ENCODE measurements at places on chromosomes 5 and 9. TPM values are rescaled to one million over a fixed set of nuclear protein-coding genes. Genes with fewer than 3 reads are reported as not detected.

The HAPLN1 gene
- total RNA-seq, result 28.4 TPM

The CXCL14 gene
- total RNA-seq, result 17.0 TPM

DNA sequence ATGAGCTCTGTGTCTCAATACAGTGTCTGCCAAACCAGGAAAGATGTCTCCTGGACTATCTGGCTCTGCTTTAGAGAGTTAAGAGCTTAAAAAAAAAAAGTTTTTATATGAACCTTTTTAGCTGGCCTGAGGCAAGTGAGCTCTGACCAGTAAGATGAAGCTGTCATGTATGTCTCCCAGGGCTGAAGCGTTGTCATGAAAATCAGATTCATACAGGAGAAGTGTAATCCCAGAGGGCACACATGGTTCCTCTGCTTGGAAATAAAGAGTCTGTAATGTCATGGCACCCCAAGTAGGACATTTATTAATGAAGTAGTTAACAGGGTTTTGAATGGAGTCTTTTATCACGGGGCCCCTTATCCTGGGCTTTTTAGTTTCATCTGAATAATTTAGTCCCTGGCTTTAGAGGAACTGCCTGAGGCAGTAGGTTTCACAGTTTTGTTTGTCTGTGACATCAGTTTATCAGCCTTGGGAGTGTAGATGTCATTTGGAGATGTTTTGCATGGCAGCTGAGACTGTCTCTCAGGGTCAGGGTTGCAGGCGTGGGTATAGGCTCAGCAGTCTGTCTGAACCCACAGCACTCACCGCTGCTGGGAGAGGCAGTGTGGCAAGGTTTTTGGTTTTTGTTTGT is 223.3 kb downstream of the DIRAS2 start:
- no peaks in the 10 kb centered on the region for H3K4me1 ChIP-seq
- H3K36me3 ChIP-seq, result no peaks in the 10 kb centered on the region
- no peaks in the 10 kb centered on the region for H3K27me3 ChIP-seq
- H3K27ac ChIP-seq, result no peak overlapping the region
- DNase-seq, result peak; percentile 42

GRCh38 chr5:178377583-178378270 is 145.1 kb upstream of the PHYKPL start:
- no peaks in the 10 kb centered on the region for H3K27me3 ChIP-seq
- no peaks in the 10 kb centered on the region for H3K36me3 ChIP-seq
- no peak for DNase-seq
- no peak overlapping the region for H3K4me3 ChIP-seq

GRCh38 chr9:109401990-109402318 is 81.1 kb upstream of the EPB41L4B start:
- H3K27ac ChIP-seq, result no peak overlapping the region
- no peak overlapping the region for H3K4me3 ChIP-seq
- peaks cover 9% of the 10 kb centered on the region for H3K36me3 ChIP-seq
- H3K27me3 ChIP-seq, result no peaks in the 10 kb centered on the region
- DNase-seq, result no peak

DNA sequence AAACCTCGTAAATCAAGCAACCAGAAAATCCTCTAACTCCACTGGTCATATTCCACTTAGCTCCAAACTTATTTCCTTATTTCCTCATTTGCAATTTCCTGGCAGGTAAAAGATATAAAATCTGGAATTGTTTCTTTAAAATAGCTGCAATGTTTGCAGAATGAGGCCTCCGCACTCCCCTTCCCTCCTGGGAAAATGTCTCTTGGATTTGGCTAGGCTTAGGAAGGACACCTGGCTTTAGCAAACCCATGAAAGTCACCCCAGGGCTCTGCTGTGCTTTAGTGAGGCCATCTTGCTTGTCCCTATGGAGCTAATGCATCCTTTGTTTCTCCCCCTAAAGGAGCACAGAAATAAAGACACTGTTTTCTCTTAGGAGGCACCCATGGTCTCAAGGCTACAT is 10.5 kb downstream of the ARSB start:
- H3K36me3 ChIP-seq, result peaks cover 2% of the 10 kb centered on the region
- no peak for DNase-seq
- no peaks in the 10 kb centered on the region for H3K27me3 ChIP-seq
- H3K27ac ChIP-seq, result no peak overlapping the region

- peak; percentile 37 for DNase-seq
- peaks cover 8% of the 10 kb centered on the region for H3K4me1 ChIP-seq
- H3K27ac ChIP-seq, result no peak within 1 kb of the TSS
- no peak within 1 kb of the TSS for H3K4me3 ChIP-seq
- H3K27me3 ChIP-seq, result peaks cover 27% of the 10 kb centered on the region
Observed at GRCh38 chr5:132746954-132747615, at the start of gene CCNI2. CCNI2 (plus strand) TSS chr5:132747426; CDS start chr5:132747496, 70 bp downstream.

DNA sequence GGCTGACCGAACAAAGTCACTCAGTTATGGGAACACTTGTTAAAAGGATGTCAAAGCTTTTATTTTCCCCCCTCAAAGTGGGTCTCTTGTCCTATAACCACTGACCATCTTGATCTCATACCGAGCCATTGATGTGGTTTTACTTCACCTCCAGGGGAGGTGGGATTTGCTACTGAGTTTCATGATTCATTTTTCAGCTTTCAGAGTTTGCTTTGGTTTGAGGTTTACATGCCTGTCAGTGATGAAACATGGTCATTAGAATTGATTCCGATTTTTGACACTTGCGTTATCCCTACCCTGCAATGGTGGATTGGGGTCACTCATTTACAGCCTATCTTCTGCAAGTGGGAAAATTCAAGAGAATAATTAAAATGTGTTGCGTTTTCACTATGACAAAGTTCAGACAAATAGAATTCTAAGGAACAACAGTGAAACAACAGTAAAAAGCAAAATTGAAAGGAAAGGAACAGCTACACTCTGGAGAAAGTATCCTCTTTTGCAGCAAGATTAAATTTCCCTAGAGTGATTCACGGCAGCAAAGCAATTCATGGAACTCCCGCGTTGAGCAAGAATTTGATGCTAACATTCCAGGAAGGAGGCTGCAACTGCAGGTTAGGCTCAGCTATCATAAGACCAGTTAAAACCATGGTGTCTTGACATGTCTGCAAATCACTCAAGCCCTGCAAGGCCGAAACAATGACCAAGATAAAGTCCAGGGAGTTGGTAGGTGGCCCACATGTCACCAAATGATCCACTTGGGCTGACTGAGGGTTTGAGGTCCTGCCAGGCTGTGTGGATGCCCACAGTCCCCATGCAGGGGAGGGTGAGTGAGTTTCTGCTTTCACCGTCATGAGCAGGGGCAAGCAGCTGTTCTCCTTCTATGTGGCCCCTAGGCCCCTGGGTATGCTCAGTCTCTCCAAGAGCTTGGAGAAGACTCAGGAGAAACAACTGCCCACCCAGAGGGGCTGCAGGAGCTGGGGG is 9.4 kb downstream of the GADD45G start:
- H3K4me3 ChIP-seq, result no peak overlapping the region
- H3K27ac ChIP-seq, result no peak overlapping the region
- H3K36me3 ChIP-seq, result no peaks in the 10 kb centered on the region
- H3K4me1 ChIP-seq, result no peaks in the 10 kb centered on the region
- no peak for DNase-seq
- H3K27me3 ChIP-seq, result no peaks in the 10 kb centered on the region

DNA sequence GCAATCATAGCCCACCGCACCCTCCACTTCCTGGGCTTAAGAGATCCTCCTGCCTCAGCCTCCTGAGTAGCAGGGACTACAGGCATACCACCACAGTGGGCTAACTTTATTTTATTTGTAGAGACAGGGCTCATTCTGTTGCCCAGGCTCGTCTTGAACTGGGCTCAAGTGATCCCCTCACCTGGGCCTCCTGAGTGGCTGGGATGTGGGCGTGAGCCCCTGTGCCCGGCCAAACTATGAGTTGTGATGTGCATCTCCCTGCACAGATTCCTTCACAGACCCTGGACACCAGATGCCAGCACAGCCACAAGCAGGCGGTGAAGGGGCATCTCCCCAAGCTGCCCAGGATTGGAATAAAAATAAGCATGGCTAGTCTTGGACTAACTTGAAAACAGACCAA is 244.9 kb upstream of the IRX1 start:
- peaks cover 3% of the 10 kb centered on the region for H3K4me1 ChIP-seq
- H3K36me3 ChIP-seq, result no peaks in the 10 kb centered on the region
- DNase-seq, result no peak
- no peak overlapping the region for H3K27ac ChIP-seq
- no peak overlapping the region for H3K4me3 ChIP-seq

DNA sequence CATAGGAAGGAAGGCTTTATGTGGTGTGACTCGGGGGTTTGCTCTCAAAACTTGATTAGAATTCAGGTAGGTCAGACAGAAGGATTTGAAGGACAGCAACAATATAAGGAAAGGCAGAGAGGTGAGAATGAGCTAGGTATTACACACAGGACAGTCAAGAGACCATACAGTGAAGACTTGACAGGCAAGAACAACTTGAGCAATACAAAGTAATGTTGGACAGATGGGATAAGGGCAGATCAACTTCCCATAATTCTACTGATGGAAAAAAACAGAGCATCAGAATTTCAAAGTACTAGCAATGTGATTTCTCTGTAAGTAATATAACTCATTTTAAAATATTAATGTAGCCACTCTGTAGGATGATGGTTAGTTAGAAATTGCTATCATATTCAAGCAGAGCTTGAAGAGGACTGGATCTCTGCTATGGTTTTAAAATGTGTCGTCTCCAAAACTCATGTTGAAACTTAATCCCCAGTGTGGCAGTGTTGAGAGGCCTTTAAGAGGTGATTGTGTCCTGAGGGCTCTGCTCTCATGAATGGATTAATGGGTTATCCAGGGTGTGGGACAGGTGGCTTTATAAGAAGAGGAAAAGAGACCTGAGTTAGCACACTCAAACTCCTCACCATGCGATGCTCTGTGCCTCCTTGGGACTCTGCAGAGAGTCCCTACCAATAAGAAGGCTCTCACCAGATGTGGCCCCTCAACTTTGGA is 22.4 kb upstream of the HOMER1 start:
- DNase-seq, result no peak
- no peaks in the 10 kb centered on the region for H3K36me3 ChIP-seq
- no peak overlapping the region for H3K27ac ChIP-seq
- H3K27me3 ChIP-seq, result no peaks in the 10 kb centered on the region

DNA sequence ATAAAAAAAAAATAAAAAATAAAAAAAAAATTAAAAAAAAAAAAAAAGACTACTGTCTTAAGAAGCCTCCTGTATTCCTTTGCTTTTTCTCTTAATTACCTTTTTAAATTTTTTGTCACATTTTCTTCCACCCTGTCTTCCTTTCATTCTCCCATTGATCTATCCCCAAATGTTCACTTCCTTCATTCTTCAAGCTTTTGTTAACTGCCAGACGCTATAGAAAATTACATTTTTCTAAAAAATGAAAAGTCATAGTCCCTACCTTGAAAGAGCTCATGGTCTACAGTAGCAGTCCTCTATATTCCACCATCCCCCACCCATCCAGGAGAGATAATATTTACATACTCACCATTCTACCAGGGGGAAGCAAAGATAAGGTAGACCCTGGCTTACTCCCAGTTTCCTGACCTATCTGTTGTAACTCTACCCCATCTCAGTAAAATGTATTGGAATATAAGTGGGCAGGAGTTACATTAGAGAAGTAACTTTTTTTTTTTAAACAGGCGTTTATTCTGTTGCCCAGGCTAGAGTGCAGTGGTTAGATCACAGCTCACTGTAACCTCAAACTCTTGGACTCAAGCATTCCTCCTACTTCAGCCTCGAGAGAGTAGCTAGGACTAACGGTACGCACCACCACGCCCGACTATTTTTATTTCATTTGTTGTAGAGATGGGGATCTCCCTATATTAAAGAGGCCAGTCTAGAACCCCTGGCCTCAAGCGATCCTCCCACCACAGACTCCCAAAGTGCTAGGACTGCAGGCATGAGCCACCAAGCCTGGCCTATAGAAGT is 3.8 kb upstream of the PRKAA1 start:
- H3K4me1 ChIP-seq, result no peaks in the 10 kb centered on the region
- DNase-seq, result no peak
- no peaks in the 10 kb centered on the region for H3K27me3 ChIP-seq

DNA sequence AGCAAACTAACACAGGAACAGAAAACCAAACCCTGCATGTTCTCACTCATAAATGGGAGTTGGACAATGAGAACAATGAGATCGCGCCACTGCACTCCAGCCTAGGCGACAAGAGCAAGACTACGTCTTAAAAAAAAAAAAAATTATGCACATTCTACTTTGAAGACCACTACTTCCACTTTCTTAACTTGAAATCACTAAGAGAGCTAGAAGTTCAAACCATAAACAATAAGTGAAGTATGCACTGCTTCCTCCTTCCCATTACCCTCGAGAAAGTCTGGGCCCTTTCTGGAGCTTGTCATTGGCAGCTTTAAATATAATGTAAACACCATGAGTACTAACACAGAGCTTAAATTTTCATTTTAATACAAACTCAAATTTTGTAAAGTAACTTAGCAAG is 94.9 kb downstream of the TLE1 start:
- no peak overlapping the region for H3K27ac ChIP-seq
- peaks cover 22% of the 10 kb centered on the region for H3K4me1 ChIP-seq
- DNase-seq, result no peak

The OLFML2A gene
- total RNA-seq, result 29.6 TPM

The TRIM36 gene
- total RNA-seq, result 16.2 TPM

The TRAF1 gene
- 3.5 TPM for total RNA-seq

The GCNT1 gene
- 4.4 TPM for total RNA-seq

DNA sequence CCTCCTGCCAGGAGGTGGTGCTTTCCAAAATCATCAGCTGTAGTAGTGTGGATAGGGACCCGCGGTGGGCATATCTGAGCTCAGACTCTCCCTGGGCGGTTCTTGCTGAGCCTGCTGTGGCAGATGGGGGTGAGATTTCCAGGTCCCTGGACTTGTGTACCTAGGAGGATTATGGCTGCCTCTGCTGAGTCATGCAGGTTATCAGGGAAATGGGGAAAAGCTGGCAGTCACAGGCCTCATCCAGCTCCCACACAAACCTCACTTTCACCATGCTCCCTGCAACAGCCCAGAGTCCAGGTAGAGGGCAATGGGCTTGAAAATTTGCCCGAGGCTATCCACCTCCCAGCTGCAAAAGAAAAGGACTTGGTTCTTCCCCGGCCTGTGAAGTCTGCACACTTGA is 23.4 kb upstream of the MAMDC2 start:
- H3K4me1 ChIP-seq, result peaks cover 10% of the 10 kb centered on the region
- no peak overlapping the region for H3K4me3 ChIP-seq
- H3K27me3 ChIP-seq, result no peaks in the 10 kb centered on the region

GRCh38 chr5:135964670-135965320 is 10.0 kb upstream of the LECT2 start:
- no peak overlapping the region for H3K4me3 ChIP-seq
- DNase-seq, result no peak
- no peaks in the 10 kb centered on the region for H3K4me1 ChIP-seq

DNA sequence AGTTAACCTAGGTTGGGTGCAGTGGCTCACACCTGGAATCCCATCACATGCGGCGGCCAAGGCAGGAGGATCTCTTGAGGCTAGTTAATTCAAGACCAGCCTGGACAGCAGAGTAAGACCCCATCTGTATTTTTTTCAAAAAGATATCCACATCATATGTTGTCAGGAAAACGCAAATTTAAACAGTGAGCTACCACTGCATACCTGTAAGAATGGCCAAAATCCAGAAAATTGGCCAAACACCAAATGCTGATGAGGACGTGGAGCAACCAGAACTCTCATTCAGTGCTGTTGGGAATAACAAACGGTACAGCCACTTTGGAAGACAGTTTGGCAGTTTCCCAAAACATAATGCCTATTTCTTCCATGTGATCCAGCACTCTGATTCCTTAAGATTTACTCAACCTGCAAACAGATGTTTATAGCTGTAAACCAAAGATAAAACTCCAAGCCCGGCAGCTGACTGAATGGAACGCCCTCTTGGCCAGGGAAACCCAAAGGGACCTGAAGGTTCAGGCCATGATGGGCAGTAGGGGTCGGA is 12.4 kb downstream of the CEL start:
- DNase-seq, result no peak
- H3K27me3 ChIP-seq, result no peaks in the 10 kb centered on the region
- H3K4me3 ChIP-seq, result no peak overlapping the region
